Left cardiac atrium (tissue), 4 donors: ENCODE measurements at places on chromosomes 6 and 20. TPM values are rescaled to one million over a fixed set of nuclear protein-coding genes. Genes with fewer than 3 reads are reported as not detected.

Gene CTCFL
- not detected for total RNA-seq

Gene TMEM14A
- 13.3 TPM for total RNA-seq

Gene ARMC12
- 0.29 TPM for total RNA-seq

Gene ZNF165
- 0.44 TPM for total RNA-seq

Gene SLC52A3
- 3.6 TPM for total RNA-seq

Gene COL12A1
- 23.2 TPM for total RNA-seq

Gene TMC2
- total RNA-seq: not detected

Gene SUMO4
- total RNA-seq: 0.71 TPM

Gene QKI
- 317 TPM for total RNA-seq

Gene SPTLC3
- 8.1 TPM for total RNA-seq

Gene SCAND1
- 41.0 TPM for total RNA-seq

Gene TRIM31
- not detected for total RNA-seq

Gene RUNX2
- total RNA-seq: 0.68 TPM

Gene PRR18
- total RNA-seq: 0.26 TPM
